ENCODE measurements at places on chromosomes 4 and X.

GRCh38 chrX:138996268-138996667 lies 284.8 kb upstream of the FGF13 start:
- H3K36me3 ChIP-seq, result peaks cover 45% of the 10 kb centered on the region
- H3K4me3 ChIP-seq, result no peak overlapping the region
- H3K4me1 ChIP-seq, result peaks cover 5% of the 10 kb centered on the region
- no peak for DNase-seq
- H3K27ac ChIP-seq, result no peak overlapping the region
- no peaks in the 10 kb centered on the region for H3K27me3 ChIP-seq

DNA sequence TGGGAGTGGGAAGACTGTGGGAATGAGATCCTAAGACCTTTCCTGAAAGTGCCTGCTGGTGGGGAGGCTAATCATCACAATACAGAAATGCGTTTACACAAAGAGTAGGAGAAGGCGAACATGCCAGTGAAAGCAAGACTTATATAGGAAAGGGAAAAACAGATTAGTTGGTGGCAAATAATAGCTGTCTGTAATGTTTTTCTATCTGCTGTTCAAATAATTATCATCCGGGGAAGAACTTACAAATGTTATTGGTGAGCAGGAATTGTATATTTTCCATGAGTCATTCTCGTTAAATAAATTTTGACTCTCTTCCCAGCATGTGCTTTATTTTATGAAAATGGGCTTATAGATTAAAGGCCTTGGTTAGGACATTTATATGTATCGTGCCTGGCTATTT lies 196.5 kb downstream of the ARHGAP10 start:
- H3K36me3 ChIP-seq, result no peaks in the 10 kb centered on the region
- no peaks in the 10 kb centered on the region for H3K4me1 ChIP-seq
- H3K27ac ChIP-seq, result no peak overlapping the region
- DNase-seq, result no peak

- DNase-seq, result no peak
- no peak overlapping the region for H3K27ac ChIP-seq
- peaks cover 2% of the 10 kb centered on the region for H3K36me3 ChIP-seq
- no peaks in the 10 kb centered on the region for H3K27me3 ChIP-seq
- H3K4me1 ChIP-seq, result no peaks in the 10 kb centered on the region
Measured at GRCh38 chrX:117570160-117570559, 546.5 kb downstream of the KLHL13 start.

DNA sequence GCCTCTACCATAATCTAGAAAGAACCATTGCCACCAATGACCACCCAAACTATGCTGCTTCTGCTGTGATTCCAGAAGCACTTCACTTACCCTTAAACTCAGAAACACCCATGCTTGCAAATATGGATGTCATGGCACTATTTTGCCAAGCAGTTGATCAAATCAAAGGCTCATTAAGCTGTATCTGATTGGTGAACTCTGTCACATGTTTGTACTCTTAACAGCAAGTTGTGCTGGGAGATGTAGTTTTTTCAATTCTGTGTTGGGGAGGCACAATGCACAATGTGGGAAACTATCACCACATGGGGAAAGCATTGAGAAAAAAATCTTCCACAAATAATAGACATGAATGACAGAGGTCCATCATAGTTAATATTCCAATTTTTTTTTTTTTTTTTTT lies 19.2 kb upstream of the SPCS3 start:
- H3K36me3 ChIP-seq, result no peaks in the 10 kb centered on the region
- no peaks in the 10 kb centered on the region for H3K27me3 ChIP-seq
- no peaks in the 10 kb centered on the region for H3K4me1 ChIP-seq
- H3K27ac ChIP-seq, result no peak overlapping the region
- DNase-seq, result no peak

GRCh38 chr4:151408630-151409469 lies at the start of gene FHIP1A:
Gene FHIP1A (plus strand): TSS chr4:151409176. CDS start chr4:151566260, 157,084 bp downstream.
- peak within 1 kb of the TSS; percentile 92 for H3K4me3 ChIP-seq
- peaks cover 18% of the 10 kb centered on the region for H3K4me1 ChIP-seq
- peak; percentile 48 for DNase-seq
- H3K36me3 ChIP-seq, result no peaks in the 10 kb centered on the region
- peaks cover 65% of the 10 kb centered on the region for H3K27me3 ChIP-seq
- no peak within 1 kb of the TSS for H3K27ac ChIP-seq

DNA sequence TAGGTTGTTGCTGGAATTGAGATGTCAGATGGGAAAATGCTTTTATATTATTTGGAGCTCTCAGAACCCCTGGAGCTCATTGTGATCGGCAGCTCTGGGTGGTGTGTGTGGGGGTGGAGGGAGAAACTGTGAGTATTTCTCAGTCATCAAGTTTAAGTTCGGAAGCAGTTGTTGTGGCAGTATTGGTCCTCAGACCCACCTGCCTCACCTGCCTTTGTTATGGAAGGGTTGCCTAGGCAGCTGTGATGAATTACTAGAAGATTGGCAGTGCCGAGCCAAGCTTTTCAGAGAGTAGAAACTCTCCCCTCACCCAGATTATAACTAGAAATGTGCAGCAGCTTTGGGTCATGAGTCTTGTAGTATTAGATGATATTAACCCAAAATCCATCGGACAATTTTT lies 9.5 kb downstream of the IGSF1 start:
- H3K4me3 ChIP-seq, result no peak overlapping the region
- H3K4me1 ChIP-seq, result peaks cover 4% of the 10 kb centered on the region
- H3K36me3 ChIP-seq, result no peaks in the 10 kb centered on the region
- no peak for DNase-seq

- no peak for DNase-seq
- H3K36me3 ChIP-seq, result peaks cover 24% of the 10 kb centered on the region
- H3K4me1 ChIP-seq, result peaks cover 6% of the 10 kb centered on the region
- no peak overlapping the region for H3K4me3 ChIP-seq
Measured at GRCh38 chr4:67499799-67500198, 45.5 kb downstream of the CENPC start.

Measured in neural crest cell (in vitro differentiated cells).